GM20000 (cell line): ENCODE measurements at places on chromosomes 5 and 9.

- peak; percentile 61 for DNase-seq
These were observed 6.3 kb downstream of the LHX3 start for GRCh38 chr9:136198605-136199083.

- DNase-seq: no peak
These were observed 231.6 kb upstream of the ANKH start for GRCh38 chr5:15103130-15103529.

DNA sequence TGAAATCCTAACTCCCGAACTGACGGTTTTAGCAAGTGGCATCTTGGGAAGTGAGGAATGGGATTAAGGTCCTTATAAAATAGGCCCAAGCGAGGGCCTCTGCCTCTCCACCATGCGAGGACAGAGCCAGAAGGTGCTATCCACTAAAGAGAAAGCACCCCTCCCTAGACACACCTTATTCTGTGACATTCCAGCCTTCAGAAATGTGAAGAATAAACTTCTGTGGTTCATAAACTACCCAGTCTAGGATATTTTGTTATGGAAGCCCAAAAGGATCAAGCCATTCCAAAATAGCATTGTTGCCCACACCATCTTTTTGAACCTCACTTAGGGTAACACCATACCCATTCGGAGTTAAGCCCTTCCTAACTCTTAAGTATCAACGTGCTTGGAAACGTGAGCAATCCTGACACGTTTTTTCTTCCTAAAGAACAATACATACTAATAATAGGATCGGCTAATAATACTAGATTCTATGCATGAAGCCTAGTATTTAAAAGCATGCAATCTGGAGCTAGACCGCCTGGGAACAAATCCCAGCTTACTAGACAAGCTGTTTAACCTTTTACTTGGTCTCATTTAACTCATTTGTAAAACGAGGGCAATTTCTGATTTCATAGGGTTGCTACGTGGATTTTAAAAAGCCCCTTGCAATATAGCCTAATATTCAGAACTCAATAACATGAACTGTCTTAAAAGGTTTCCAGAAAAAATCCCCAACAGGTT lies 1.1 kb upstream of the SMC2 start:
- no peak for DNase-seq

GRCh38 chr5:157486221-157486681 lies 26.2 kb downstream of the NIPAL4 start:
- no peak for DNase-seq

- no peak for DNase-seq
These were observed 14.9 kb upstream of the MEGF10 start for GRCh38 chr5:127275641-127276193.

- DNase-seq: no peak
These were observed 113.9 kb downstream of the UGCG start for GRCh38 chr9:112010537-112010936.

GRCh38 chr9:137984005-137984404 lies 106.4 kb downstream of the CACNA1B start:
- DNase-seq: no peak

DNA sequence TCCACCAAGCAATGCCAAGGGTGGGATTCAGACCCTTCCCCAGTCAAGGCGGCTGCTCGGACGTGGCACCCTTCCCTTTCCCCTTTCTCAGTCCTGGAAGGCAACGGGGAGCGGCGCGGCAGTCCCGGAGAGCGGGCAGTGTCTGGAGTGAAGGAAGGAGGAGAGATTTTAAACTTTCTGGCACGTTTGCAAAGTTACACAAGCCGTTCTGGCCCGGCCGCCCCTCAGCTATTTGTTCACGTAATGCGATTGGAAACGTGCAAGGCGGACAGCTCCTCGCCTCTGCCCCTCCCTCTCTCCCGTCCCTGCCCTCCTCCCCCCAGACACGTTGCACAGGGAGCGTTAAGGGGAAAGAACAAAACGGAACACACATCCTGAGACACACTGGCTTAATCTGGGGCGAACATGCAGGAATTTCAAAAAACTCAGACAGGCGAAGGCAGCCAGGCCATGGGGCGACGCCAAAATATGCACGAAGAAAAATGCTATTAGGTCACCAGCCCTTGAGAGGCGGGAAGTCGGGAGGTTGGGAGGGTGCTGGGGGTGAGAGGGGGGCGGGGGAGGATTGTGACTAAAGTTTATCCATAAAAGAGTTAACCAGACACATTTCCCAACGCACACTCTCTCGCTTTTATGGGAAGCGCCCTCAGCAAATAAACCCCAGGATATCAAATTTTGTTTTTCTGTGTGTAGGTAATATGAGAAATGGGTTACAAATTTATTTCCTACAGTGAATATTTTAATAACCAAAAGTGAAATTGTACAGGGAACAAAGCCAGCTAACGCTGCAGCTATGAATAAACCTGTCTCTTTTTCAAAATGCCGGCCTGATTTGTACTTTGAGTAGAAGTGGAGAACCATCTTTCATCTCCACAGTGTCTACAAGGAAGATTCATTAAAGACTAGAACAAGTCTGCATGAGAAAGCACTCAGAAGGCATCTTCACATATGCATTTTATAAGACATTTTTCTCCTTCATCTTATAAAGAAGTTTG lies at the start of gene LOX:
LOX (minus strand) TSS at position 144 of the 995 bp plus-strand sequence. CDS start 274 bp downstream, outside the sequence.
- peak; percentile 29 for DNase-seq

- DNase-seq: no peak
These were observed 114.6 kb upstream of the ADAMTSL1 start for GRCh38 chr9:18359335-18359734.
